ENCODE measurements at places on chromosomes 2 and 18.

DNA sequence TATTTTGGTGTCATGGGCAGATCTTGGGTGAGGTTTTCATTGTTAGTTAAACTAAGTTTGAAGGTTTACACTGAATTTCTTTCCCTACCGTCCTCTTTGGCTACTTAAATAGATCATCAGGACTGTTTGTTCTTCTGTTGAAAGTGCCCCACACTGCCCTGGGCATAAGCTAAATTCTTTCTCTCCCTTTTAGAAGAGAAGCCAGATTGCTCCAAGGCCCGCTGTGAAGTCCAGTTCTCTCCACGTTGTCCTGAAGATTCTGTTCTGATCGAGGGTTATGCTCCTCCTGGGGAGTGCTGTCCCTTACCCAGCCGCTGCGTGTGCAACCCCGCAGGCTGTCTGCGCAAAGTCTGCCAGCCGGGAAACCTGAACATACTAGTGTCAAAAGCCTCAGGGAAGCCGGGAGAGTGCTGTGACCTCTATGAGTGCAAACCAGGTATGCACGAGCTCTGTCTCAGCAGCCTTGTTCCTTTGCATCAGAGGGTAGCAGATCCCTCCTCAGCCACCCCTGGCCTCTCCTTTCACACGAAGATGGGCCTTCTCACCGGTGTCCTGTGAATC, 85.6 kb downstream of the CRIM1 start:
- no peak for DNase-seq

- DNase-seq, result no peak
Observed at GRCh38 chr2:65820454-65820853, 388.1 kb upstream of the SPRED2 start.

- DNase-seq, result no peak
Observed at GRCh38 chr2:102512161-102512560, 39.1 kb downstream of the SLC9A4 start.

GRCh38 chr18:8561123-8561910, 47.9 kb upstream of the RAB12 start:
- no peak for DNase-seq

DNA sequence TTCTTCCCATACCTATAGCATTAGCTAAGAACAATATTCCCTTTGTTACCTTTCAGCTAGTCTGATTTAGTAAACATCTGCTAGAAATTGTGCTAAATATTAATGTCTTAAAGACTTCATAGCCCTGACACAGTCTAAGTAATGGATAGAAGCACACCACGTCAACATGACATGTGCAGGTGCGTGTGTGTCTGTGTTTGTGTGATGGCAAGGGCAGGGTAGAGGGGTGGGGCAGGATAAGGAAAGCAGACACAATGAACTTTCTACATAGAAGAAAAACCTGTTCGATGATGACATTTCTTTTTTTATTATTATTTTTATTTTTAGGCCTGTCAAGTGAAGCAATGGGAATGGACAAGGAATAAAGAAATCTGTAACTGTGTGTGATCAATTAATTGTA, 223.3 kb downstream of the NOL4 start:
- no peak for DNase-seq

- DNase-seq, result peak; percentile 81
Observed at GRCh38 chr2:98569197-98569793, 39.0 kb downstream of the COA5 start.

DNA sequence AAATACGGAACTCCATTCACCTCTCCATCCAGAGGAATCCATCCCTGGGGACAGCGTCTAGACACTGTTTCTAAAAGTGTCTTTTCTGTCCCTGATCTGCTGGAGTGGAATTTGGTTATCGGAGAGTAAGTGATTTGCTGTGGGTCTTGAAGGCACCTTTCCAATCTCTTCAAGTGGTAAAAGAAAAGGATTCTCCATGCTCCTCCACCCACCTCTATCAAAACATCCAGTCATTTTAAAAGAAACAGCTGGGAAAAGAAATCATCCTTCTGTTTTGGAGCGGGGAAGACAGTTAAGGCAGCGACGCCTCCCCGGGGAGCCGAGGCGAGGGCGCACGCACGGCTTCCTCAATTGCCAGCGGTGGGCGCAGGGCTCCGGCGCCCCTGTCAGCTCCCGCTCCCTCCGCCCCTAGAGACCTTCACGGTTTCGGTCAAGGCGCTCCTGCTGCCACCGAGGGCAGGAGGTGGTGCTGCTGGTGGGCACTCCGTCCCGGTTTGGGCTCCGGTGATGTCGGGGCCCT, 547 bp downstream of the SLC35F5 start:
- DNase-seq, result peak; percentile 56

DNA sequence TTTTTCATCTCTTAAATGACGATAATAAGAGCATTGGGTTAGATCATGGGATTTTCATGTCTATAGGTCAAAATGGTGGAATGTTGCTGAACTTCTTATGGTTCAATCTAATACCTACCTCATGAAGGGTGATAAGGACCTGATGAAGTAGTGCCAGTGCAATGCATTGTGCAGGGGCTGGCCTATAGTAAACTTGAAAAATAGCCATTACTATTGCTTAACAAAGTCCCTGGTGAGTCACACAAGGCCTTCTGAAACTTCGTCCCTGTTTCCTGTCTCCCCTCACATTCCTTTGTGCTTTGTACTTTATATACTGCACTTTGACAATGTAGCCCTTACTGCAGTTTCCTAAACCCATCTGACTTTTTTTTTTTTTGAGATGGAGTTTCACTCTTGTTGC, 515.9 kb downstream of the SLC4A3 start:
- no peak for DNase-seq

DNA sequence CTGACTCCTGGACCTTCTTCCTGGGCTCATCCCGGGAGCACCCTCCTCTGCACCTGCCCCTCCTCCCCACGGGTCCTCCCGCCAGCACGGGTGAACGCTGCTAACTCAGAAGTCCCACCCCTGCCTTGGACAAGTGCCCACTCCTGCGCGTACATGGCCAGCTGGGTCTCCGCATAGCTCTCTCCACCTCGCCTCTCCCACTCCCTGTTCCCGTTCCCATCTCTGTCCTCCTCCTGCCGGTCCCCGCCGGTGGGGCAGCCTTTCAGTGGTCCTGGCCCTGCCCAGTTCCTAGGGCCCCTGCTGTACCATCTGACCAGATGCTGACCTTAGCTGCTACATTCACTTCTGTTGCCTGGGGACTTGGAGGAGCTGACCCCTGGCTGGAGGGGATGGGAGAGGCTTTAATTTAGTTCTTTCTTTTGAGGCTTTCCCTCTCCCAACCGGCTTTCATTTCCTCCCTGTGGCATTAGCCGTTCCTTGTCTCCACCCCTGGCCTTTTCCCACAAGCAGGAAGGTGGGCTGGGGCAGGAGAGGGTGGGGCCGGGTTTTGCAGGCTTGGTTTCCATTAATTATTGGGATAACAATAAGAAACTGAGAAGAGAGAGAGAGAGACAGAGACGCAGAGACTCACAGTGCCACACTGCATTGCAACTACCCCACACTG, 136.1 kb downstream of the SH3BP4 start:
- DNase-seq, result no peak

GRCh38 chr2:70123051-70123828, 36.0 kb downstream of the PCBP1 start:
- DNase-seq, result peak; percentile 15

DNA sequence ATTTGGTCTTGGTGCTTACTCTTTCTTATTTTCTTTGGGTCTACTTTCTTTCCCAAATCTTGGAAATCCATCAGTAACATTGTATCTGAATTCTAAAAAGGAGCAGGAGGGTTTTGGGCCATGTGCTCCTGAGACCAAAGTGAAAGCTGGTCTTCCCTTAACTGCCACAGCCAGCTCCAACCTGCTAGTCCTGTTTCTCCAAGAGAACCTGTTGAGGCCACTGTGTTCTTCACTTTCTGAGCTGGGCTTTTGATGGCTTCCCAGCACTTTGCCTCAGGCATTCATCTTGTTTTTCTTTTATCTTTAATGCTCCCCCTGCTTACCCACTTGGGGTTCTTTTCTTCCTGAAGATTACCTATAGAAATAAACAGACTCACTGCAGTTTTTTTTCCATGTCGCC, 53.3 kb downstream of the ARHGAP28 start:
- no peak for DNase-seq

GRCh38 chr18:56166914-56167313, 471.5 kb downstream of the TXNL1 start:
- DNase-seq, result no peak

DNA sequence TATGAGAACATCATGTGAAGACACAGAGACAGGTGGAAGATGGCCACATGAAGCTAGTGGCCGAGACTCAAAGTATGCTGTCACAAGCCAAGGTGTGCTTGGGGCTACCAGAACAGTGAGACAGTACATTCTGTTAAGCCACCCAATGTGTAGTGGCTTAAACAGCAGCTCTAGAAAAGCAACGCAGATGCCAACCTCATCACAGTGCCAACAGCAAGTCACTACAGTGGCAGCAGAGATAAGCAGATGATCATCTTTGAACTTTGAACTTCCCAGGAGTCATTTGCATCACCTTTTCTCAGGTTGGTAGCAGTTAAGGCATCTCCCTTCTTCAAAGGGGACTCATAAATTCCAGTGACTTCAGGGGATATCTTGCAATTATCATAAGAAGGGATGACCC, 394.4 kb downstream of the LRP1B start:
- no peak for DNase-seq

GRCh38 chr18:26422472-26423162, 125.7 kb downstream of the KCTD1 start:
- no peak for DNase-seq

DNA sequence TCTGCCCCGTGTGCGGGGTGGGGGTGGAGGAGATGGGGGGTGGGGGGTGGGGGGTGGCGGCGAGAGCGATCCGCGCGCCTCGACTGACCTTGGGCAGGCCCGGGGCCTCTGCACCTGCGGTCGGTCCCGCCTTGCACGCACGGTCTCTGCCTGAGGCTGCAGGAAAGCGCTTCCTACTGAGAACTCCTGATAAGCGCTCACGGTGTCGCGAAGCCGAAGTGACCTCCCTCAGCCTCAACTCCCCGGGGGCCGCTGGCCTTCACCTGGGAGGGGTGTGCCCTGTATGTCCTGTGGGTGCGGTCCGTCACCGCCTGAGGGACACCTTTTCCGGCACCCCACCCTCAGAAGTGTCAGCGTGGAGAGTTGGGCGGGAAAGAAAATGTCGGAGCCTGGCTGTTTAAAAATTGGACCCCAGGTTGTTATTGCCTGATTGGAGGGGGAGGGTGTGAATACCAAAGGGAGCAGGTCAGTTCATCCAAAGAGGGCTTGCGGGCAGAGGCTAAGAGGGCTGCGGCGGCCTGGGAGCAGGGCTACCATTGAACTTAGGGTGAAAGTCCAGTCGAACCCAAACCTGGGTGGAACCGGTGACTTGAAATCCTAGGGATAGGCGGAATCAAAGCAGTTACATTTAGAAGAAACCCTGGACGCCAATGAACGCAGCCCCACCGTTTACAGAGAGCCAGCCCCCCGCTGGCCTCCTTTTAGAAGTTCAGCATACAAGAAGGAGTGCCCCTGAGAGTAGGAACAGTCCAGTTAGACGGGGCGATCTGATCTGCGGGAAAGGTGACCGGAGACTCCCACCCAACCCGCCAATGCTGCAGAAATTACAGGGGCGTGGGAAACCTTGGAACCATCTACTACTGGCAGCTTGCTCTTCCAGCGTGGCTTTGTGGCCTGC, 1.2 kb downstream of the MAL start:
- peak; percentile 60 for DNase-seq

DNA sequence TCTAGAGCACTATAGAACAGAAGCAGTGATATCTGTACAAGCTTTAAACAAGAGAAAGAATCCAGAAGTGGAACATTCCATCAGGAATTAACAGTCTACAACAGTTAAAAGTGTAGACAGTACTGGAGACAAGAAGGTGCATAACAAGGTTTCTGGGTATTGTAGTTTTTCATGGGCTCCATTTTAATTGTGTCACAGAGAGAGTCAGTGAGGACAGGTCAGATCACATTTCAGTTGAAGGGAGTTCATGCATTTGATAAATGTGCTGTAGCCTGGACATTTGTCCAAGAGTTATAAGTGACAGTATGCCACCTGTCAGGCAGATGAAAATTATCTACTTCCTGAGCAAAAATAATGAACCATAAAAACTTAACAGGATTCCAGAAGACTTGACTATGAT, 328.6 kb downstream of the CNTNAP5 start:
- DNase-seq, result no peak

- DNase-seq, result no peak
Observed at GRCh38 chr2:86703704-86704361, 16.3 kb upstream of the RMND5A start.

DNA sequence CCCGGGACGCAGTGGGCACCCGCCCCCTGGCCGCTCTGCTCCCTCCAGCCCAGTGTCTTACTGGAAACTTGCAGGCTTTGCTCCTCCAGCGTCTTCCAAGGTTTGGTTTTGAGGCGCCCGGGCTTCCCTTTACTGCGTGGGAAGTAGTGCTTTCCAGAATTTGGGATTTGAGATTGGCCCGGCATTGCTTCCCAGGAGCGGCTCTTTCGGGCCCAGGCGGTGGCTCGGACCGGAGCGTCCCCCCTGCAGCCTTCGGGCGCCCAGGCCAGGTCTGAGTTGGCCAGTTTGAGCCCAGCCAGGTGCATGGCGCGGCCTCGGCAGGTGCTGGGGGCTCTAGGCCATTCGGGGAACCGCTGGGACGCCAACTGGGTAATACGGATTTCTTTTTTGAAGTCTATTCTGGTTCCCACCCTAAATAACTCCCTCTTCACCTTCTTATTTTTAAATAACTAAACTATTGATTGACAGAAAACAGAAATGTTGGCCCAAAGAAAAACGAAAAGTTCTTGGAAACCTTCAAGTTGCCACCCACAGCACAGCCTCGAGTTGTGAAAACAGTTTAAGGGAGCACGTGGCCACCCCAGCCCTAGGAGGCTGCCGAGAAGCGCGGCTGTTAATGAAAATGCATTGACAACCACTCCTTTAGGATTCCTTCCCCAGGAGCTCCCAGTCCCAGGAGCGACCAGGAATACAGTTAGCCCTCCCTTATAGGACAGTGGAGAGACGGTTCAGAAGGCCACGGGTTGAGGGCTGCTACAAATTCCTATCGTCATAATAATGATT, 766 bp downstream of the SNTG2 start:
- no peak for DNase-seq

DNA sequence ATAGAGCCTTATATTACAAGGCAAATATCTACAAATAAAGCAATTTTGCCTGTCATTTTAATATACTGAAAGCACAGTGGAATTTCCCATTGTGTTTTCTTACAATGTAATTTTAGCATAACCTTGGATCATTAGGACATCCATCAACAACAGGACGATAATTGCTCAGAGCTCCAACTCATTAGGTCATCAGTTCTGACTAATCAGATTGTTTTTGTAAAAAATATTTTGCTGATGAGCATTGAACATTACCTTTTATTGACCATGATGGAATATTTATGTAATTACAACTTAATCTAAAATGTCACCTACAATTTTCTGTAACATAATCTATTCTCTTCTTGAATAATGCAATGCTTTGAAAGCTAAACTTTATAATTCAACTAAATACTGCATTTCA, 215.3 kb upstream of the DSEL start:
- DNase-seq, result no peak

GRCh38 chr2:230967113-230967512, 28.8 kb upstream of the SPATA3 start:
- DNase-seq, result no peak
